RWPE1 (cell line): ENCODE measurements at places on chromosomes 16 and 17.

GRCh38 chr17:28807925-28808634 is 34.5 kb downstream of the FAM222B start:
- DNase-seq = peak; percentile 68

DNA sequence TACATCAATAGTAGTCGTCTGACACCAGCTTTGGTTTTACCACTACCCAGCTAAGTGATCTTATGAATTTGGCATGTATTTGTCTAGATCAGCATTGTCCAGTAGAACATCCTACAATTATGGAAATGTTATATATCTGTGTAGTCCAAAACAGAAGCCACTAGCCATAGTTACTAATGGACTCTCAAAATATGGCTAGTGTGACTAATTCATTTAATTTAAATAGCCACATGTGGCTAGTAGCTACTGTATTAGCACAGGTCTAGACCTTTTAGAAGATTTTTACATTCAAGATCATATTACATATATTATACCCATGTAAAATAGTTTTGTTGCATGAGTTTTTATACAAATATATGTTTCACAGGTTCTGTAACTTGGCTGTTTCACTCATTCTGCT is 27.0 kb upstream of the NFAT5 start:
- no peak for DNase-seq

DNA sequence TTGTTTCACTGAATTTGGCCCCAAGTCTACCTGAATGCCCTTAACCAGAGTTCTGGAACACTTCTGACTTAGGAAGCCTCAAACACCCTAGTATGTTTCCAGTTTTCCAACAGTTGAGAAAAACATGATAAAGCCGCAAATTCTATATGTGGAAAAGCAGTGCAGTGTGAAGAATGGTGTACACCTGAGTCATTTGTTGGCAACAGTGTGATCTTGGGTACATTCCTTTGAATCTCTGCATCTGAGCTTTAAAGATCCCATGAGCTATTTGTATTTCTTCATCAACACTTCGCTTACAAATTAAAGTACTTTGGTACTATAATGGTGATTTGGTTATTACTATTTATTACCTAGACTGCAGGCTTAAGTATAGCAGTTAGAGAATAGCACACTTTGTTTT is 93.6 kb upstream of the TBX2 start:
- no peak for DNase-seq

- DNase-seq = peak; percentile 38
Observed at GRCh38 chr16:19700319-19700781, 17.7 kb downstream of the KNOP1 start.

DNA sequence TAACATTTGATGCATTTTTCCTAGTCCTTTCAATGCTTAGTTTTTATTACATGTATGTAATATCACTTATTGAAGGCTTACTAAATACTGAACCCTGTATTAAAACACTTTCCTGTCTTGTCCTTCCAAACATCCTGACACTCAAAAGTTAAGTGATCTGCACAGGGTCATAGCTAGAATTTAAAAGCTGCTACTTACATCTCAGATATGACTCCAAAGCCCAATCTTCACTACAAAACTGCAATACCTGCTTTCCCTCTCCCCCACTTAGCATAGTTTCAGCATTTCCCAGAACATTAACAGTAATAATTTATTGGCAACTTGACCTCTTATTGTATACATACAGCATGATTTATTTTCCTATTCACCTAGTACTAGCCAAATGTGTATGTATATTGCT is 4.3 kb upstream of the TRIM37 start:
- no peak for DNase-seq

DNA sequence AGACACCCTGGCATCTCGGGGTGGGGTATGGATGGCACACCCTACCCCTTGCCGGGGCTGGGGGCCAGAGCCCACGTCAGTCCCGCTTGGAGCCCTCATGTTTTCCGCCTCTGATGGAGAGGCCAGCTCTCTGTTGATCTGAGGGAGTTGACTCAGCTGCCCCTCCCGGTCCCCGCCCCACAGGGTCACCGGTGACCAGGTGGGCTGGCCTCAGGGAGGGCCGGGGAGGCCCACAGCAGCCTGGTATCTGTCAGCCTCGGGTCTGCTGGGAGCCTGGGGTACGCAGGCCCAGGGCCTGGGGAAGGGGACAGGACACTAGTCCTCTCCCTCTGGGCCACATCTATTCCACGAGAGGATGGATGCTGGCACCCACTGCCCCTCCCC is 109.5 kb upstream of the CIBAR2 start:
- no peak for DNase-seq

DNA sequence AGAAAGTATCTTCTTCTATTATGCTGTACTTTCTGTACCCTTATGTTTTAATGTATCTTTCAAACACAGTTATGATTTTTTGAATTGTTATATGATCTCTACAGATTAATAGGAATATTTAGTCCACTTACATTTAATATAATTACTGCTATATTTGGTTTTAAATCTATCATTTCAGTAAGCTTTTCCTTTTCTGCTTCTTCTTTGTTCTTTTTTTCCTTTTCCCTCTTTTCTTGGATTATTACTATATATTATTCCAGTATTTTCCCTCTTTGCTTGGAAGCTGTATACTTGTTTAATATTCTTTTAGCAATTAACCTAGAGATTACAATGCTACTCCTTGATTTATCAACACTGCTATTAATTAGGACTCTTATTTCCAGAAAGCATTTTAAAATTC is 13.5 kb downstream of the TLE7 start:
- no peak for DNase-seq

DNA sequence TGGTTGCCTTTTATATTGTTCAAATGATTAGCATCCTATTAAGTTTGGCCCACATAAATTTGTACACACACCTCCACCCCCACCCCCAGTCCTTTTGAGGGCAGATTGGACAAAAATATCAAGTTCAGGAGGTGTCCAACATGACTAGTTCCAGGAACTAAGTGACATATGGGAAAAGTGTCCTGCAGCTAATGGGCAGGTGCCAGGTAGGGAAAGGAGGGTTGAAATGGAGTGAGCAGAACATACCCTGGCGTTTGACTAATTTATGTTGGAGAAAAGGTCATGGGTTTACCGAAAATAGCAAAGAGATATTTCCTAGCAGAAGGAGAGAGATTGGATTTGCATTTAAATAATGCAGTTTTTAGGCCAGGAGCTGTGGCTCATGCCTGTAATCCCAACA is 4.9 kb downstream of the KCTD2 start:
- no peak for DNase-seq

GRCh38 chr16:4377573-4378154 is 6.0 kb downstream of the VASN start:
- no peak for DNase-seq

DNA sequence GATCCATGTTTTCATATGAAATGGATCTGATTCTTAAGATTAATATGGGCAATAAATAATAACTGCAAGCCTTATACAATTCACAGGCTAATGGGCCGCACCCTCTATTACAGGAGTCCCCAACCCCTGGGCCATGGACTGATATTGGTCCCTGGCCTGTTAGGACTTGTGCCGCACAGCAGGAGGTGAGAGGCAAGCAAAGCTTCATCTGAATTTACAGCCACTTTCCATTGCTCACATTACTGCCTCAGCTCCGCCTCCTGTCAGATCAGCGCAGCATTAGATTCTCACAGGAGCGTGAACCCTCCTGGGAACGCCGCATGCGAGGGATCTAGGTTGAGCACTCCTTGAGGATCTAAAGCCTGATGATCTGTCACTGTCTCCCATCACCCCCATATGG is 26.8 kb downstream of the METTL16 start:
- DNase-seq = peak; percentile 54

DNA sequence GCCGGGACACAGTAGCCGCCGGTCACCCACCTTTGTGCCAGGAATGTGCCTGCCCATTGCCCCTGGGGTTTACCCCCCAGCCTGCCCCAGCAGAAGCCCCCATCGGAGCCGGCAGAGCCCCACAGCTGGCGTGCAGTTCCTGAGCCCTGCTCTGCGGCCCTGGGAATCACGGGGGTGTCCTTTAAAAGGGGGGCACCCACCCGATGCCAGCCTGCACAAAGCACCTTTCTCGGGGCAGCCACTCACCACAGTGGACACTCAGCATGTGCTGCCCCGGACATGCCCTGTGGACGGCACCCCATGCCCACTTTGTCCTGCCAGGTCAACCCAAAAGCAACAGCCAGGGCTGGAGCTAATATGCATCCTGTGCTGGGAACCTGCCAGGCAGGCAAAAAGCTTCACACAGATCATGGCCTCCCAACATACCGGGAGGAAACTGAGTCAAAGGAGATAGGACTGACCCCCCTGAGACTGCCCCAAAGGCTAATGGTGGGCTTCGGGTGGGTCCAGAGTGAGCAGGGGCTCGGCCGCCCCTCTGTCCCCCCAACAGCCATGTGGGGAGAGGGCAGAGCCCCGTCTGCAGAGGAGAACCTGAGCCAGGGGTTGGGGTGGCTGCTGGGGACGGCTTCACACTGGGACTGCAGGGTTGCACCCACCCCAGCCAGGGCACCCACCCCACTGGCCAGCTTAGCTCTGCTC is 45.8 kb upstream of the ZC3H18 start:
- DNase-seq = no peak

- no peak for DNase-seq
Observed at GRCh38 chr16:11446566-11447119, 101.4 kb downstream of the RMI2 start.

DNA sequence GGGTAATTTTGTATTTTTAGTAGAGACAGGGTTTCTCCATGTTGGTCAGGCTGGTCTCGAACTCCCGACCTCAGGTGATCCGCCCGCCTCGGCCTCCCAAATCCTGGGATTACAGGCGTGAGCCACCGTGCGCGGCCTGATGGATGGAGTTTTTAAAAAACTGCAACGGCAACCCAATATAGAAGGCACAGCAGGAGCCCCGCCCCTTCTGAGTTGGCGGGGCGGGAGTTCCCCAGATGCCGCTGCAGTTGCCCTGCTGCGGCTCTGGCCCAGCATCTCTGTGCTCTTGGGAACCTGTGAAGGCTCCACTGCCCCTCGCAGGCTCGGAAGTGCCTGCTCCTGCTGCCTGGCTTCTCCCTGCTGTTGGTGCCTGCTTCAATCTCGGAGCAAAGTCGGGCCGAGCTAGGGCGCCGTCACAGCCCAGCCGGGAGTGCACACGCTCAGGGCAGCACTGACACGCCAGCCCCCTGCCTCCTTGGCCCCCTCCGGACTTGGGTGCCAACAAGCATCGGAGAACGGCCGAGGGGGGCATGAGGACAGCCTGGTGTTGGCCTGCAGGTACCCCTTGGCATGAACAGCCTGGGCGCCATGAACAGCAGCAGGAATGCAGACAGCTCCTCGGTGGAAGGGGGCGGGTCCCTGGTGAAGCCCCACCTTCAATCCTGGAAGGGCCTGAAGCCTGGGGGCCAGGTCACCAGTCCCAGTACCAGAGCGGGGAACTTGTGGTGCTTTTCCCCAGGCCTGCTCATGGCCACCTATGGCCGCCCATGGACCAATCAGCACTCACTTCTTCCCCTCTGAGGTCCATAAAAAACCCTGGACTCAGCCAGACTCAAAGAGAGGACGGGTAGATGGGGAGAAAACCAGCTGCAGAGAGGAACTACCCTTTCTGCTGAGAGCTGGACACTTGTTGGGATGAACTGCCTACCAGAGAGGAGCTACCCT is 2.3 kb upstream of the NT5M start:
- DNase-seq = peak; percentile 26

DNA sequence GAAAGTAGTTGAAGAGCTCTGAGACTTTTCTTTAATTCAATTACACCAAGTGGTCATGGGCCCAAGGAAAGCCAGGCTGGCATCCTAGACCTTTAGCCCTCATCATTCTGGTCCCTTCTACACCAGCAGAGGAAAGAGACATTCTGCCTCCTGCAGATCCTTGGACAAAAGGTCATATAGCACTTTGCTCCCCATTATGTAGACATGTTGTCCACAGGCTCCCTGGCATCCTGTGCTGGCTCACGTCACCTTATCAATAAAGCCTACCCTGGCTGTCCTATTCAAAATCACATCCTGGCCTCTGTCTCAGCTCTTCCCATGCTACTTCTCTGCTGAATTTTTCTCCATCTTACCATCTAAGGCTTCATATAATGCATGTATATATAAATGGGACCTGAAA is 61.6 kb upstream of the MAF start:
- DNase-seq = no peak

DNA sequence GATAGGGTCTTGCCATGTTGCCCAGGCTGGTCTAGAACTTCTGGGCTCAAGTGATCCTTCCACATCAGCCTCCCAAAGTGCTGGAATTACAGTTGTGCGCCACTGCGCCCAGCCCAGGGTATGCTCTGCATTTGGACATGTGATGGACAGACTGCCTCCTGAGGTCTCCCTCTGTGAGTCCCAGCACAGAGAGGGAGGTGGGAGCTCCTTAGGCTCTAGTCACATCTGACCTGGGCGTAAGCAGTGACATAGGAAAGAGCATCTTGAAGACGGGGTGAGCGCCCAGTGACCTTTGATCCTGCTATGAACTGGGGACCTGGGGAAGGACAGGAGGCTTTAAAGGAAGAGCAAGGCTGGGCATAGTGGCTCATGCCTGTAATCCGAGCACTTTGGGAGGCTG is 2.2 kb upstream of the GFAP start:
- DNase-seq = no peak

GRCh38 chr16:27462200-27462845 is 60.3 kb downstream of the IL21R start:
- no peak for DNase-seq

GRCh38 chr16:27332105-27332504 is 18.3 kb downstream of the IL4R start:
- no peak for DNase-seq
